ENCODE measurements at places on chromosomes 6 and 20. TPM values are rescaled to one million over a fixed set of nuclear protein-coding genes. Genes with fewer than 3 reads are reported as not detected.

- no peak for DNase-seq
Measured at GRCh38 chr20:47358672-47359529, 2.4 kb upstream of the ZMYND8 start.

- DNase-seq: no peak
Measured at GRCh38 chr20:22717466-22717865, 133.1 kb upstream of the FOXA2 start.

DNA sequence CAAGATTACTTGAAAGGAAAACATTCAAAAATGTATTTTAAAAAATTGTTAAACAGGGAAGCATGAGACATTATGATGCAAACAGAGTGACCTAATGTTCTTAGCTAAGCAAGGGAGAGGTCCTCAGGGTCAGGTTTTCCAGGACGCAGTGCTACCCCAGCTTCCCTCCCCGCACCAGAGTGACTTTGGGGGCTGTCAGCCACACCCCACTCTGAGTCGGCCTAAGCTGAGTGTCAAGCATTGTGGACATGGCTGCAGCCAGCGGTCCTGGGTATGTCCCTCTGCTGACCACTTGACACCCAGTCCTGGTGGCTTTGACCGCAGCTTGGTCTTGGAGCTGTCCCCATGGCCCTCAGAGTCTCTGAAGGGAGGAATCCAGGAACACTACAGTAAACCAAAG, 54.9 kb upstream of the CD93 start:
- DNase-seq: no peak

DNA sequence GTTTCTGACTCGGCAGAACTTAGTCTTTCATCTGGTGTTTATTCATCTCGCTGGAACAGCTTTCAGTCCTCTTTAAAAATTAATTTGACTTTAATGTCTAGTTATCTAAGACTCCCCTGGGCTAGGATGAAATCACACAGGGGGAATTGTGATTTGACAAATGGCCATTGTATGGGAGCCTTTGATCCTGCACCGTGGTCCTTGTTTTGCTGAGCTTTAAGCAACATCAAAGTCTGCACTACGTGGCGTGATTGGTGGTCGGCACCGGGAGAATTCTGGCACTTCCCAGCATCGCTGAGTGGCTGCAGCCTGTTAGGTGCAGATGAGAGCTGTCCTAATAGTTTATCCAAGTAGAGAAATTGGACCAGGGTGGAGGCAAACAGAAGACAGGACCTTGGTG, 146.9 kb downstream of the TBC1D7 start:
- no peak for DNase-seq

Gene GPX5
- total RNA-seq: not detected

DNA sequence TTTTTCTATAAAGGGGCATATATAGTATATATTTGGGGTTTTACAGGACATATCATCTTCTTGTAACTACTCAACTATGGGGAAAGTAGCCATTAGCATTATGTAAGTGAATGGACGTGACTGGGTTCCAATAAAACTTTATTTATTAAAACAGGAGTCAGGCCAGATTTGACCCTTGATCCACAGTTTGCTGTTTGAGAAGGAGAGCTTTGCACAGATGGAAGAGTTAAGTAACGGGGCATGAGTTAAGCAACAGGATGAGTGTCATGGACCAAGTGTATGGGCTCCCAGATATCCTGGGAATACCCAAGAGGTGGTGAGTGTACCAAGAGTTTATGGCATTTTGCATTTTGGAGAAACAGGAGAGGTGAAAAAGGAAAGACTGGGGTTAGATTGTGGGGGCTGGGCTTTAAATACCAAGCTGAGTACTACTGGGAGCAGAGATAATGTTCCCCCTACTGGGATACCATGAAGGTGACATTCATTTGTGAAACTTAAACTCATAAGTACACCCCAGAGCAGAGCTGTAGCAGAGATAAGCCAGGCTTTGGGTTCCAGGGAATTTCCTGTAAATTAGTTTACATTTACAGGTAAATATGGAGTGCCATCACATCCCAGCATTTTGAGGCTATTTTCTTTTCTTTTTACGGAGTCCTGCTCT, 18.5 kb upstream of the SCUBE3 start:
- DNase-seq: no peak

- DNase-seq: no peak
Measured at GRCh38 chr6:158057213-158057987, 75.7 kb downstream of the SYNJ2 start.

- DNase-seq: no peak
Measured at GRCh38 chr6:156825475-156825874, 48.3 kb downstream of the ARID1B start.

GRCh38 chr6:98295515-98296175, 538.7 kb upstream of the POU3F2 start:
- no peak for DNase-seq

- DNase-seq: no peak
Measured at GRCh38 chr6:161748535-161749416, 474.9 kb upstream of the AGPAT4 start.

DNA sequence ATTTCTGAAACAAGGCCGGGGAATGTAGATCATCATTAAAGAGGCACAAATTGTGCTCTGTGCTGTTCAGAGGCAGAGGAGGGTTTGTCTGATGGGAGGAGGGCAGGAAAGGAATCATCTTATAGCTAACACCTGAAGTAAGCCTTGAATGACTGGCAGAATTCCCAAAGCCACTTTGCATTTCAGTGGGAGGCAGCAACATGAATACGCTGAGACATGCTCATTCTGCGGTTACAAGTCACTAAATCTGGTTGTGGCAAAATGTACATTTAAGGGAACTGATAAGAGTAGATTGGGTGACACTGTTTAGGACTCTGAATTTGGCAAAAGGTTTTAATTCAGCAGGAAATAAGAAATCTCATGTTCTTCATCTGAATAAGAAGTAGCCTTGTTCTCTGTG, 4.4 kb upstream of the COL19A1 start:
- DNase-seq: no peak

DNA sequence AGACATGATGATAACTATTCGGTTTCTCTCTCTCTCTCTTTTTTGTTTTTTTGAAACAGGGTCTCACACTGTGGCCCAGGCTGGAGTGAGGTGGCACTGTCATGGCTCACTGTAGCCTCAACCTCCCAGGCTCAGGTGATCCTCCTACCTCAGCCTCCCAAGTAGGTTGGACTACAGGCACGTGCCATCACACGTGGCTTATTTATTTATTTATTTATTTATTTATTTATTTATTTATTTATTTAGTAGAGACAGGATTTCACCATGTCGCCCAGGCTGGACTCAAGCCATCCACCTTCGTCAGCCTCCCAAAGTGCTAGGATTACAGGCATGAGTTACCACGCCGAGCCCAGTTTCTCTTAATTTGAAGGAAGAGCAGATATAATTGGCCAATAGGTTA, 427.9 kb upstream of the JAG1 start:
- DNase-seq: no peak

Measured in T-helper 17 cell (primary cell).